ENCODE measurements at places on chromosomes 11 and 22.

GRCh38 chr11:111183706-111184105 is 61.8 kb upstream of the POU2AF2 start:
- no peak for DNase-seq

GRCh38 chr11:48011798-48012391 is 31.5 kb downstream of the PTPRJ start:
- DNase-seq = no peak

GRCh38 chr11:129593098-129593497 is 217.4 kb downstream of the BARX2 start:
- DNase-seq = no peak

- DNase-seq = peak; percentile 27
These were observed 157.4 kb downstream of the COMMD9 start for GRCh38 chr11:36131721-36132397.

DNA sequence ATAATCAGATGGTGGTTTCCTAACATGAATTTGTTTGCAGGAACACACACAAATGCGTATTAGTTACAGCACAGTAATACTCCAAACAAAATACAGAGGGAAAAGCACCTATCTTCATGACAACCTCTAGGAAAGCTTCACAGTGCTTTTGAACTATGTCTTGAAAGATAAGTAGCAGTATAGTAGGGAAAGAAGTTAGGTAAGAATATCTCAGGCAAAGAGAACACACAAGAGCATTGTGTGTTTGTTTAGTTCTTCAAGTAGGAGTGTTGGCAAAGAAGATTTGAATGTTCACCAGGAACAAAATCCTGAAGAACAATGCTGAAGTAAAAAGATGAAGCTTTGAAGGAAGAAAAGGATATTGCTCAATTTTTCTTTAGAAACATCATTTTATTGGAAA is 54.1 kb downstream of the ANO5 start:
- DNase-seq = no peak

DNA sequence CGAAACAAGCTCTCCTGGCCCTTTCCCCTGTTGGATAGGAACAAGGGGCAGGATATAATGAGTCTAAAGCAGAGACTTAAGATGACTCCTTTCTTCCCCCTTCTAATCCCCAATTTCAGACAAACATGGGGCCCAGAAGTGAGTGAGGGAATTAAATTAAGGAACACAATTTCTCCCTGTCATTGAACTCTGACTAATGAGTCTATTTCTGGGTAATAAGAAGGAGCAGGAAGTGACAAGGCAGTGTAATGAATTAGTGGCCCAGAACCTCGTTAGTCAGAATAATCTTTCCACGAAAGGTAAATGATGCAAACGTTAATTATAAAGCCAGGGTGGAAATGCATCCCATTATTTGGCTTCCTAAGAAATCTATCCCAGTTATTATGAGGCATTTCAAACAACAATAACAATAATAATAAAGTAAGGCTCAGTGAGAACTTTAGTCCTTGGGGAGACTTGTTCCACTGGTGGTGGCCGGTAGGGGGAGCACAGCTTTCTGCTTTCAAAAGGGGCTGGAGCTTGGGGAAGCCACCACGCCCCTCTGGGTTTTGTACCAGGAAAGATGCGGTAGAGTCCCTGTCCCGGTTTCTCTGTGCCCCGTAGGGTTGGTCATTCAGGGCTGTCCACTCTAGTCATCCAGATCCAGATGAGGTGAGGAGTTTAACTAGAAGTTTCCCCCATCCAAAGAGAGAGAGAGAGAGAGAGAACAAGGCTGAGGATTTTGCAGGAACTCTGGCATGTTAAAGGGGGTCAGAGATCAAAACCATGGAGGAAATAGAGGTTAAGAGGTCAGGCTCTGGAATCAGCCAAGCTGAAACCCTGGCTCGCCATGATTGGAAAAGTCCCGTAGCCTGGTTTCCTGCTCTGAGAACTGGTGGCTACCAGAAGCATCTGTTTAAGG is 298.3 kb downstream of the NTM start:
- DNase-seq = no peak

GRCh38 chr11:96481204-96481603 is 91.4 kb downstream of the JRKL start:
- no peak for DNase-seq

- DNase-seq = no peak
These were observed 6.3 kb downstream of the KCNJ11 start for GRCh38 chr11:17382046-17382728.

- no peak for DNase-seq
These were observed 85.7 kb downstream of the DSCAML1 start for GRCh38 chr11:117711331-117711730.

DNA sequence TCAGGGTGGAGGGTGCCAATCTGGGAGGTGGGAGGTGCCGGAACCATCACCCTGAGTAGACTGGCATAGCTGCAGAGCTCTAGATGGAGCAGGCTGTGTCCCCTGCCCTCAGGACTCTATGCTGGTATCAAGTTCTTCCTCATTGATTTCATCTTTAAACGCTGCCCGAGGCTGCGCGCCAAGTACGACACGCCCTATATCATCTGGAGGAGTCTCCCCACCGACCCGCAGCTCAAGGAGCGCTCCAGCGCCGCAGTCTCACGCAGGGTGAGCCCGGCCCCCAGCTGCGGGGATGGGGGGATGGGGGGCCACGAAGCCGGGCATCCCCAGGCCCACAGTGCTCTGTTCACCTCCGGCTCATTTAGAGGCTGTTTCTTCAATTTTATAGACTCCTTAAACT is 52.5 kb downstream of the GRAMD4 start:
- DNase-seq = no peak

- DNase-seq = no peak
These were observed 4.4 kb downstream of the TSG101 start for GRCh38 chr11:18522388-18522787.

- DNase-seq = peak; percentile 3
These were observed 262.8 kb upstream of the PLET1 start for GRCh38 chr11:112523477-112523876.

- no peak for DNase-seq
These were observed 5.2 kb upstream of the OLFML1 start for GRCh38 chr11:7480113-7480512.

GRCh38 chr11:125261588-125261987 is 97.0 kb downstream of the PKNOX2 start:
- DNase-seq = no peak

All from NCI-H748 treated with DMSO at 0.1 percent for 48 hours (cell line).